ENCODE measurements at places on chromosomes 7 and 10.

GRCh38 chr10:6062101-6062771 lies at the start of gene IL2RA:
Gene IL2RA (minus strand): TSS chr10:6062367. CDS start chr10:6062151, 216 bp downstream.
- DNase-seq = no peak

DNA sequence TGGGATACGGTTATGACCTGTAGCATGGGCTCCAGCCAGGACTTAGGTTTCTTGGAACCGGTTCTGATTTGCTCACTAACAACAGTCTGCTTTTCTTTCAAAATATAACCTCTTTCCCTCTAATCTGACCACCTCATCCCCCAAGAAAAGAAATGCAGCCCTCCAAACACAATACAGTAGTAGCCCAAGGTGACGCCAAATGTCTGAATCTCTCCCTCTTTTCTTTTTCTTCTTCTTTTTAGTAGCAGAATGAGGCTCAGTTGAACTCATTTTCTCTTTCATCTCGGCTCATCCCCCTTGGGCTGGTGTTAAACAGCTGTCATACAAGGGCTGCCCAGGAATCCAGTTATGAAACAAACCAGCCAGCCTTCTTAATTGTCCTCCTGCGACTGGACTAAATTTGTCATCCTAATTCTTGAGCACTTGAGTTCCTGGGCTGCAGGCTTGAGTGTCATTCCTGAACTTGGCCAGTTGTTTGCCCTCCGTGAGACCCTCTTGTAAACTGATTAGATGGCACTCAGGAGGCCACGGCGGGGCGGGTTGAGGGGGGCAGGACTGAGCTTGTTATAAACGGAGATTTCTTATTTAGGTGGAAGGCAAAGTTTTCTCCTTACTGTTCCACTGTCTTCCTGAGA lies 94.8 kb downstream of the SORCS3 start:
- no peak for DNase-seq

GRCh38 chr7:43164757-43165156 lies 52.3 kb downstream of the HECW1 start:
- no peak for DNase-seq

- no peak for DNase-seq
Measured at GRCh38 chr10:80122110-80122710, 10.3 kb upstream of the PLAC9 start.

GRCh38 chr7:142637240-142637639 lies 112.0 kb upstream of the PRSS1 start:
- DNase-seq = no peak

DNA sequence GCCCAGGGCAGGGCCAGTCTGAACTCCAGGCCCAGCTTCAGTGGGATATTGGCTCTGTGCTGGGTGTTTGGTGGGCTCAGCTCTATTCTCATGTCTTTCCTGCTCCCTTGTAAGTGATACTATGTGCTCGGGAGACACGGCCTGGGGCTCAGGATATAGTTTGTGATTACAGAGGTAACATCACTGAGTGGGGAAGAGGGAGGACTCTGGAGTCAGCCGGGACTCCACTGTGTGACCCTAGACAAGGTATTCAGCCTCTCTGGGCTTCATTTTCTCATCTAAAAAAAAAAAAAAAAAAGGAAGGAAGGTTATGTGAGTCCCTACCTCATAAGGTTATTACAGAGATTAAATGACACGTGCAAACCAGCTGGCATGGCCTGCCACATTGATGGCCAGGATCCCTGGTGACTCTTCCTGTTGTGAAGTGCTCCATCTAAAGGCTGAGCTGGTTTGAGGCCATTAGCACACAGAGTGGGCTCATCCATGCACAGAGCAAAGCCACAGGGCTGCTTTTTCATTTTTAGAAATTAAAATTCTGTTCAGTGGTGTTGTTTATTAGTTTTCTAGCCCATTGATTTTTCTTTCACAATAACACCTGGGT lies 15.7 kb downstream of the SLC13A4 start:
- no peak for DNase-seq

DNA sequence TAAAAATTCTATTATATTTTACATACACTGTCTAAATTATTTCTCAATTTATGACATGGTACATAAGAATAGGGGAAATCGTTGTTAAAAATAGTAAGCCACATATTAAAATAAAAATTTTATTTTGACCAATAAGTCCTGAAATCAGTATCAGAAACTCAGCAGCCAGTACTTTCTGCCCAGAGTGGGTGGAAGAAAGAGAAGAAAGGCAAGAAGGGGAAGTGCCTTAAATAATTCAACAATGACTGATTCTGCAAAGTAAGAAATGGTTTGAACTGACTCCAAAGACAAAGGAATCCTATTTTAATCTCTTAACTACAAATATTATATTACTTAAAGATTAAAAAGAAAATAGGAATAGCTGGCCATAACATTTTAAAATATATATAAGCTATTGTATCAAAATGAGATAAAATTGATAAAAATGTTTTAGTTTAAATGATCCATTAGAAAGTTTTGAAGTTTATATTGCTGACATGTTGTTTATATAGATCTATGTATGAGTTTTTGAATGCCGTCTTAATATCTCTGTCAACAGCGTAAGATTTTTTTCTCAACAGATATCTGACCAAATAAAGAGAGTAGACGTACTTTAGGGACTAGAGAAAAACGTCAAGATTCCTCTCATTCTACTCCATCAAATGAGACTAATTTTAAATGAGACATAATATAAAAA lies 30.2 kb upstream of the NRCAM start:
- no peak for DNase-seq
